Fibroblast of gingiva (primary cell): ENCODE measurements at places on chromosomes 1 and 21.
A peak's percentile ranks its signal among the peaks of the same experiment; 100 is the strongest.

- DNase-seq = no peak
Measured at GRCh38 chr1:41547781-41548560, 63.5 kb upstream of the EDN2 start.

GRCh38 chr1:17892851-17893250 is 137.7 kb downstream of the ACTL8 start:
- no peak for DNase-seq

DNA sequence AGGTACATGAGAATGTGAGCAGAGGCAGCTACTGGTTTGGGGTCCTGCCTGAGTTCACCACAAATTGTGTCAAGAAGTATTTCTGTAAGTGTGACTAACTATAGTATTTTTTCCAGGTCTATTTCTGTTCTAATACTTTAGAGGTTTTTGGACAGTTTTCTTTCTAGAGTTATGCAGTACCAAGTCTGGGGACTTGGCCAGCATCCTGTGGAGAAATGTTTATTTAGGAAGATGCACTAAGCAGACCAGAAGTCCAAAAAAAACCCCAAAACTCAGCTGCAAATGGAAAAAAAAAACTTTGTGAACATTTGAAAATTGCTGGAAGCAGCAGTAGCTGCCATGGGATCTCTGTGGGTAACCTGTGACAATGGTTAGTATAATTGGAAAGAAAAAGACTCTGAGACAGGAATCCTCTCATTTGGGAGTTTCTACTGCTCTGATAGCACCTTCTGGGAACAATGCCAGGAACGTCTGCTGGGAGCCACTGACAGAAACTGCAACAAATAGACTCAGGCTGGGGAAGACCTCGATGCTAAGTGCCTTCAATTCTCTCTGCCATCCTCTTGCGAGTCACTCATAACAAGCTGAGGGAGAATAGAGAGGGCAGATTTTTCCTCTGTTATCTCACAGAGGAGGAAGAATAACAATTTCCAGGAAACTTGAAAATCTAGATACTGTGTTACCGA is 37.6 kb downstream of the OR10R2 start:
- DNase-seq = no peak

- DNase-seq = peak; percentile 43
Measured at GRCh38 chr1:93394514-93394913, 48.8 kb downstream of the DR1 start.

DNA sequence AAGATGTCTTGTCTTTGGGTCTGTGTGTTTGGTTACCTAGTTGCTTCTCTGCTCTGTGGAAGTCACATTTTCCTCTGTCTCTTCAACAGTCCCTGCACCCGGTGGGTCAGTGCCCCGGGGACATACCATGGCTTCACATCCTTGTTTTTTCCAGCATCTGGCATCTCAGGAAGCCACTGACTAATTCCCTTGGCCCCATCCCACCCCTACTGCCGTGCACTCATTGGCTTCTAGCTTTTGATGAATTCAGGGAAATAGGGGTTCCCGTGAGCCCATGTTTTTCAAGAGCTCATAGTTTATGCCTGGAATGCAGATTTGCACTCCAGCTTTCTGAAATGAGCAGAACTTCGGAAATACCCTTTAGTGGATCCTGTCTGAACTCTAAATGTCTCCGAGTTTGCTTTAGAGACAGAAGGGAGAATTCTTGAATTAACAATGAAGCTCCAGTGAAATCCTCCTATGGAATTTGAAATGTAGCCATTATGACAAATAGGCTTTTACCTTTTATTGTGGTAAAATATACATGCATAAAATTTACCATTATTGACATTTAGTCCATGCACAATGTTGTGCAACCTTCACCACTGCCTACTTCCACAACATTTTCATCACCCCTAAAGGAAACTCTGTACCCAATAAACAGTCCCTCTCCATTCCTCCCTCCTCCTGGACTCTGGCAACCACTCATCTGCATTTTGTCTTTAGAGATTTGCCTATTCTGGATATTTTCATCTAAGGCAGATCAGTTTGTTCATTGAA is 67.5 kb downstream of the CLIC6 start:
- DNase-seq = peak; percentile 41

DNA sequence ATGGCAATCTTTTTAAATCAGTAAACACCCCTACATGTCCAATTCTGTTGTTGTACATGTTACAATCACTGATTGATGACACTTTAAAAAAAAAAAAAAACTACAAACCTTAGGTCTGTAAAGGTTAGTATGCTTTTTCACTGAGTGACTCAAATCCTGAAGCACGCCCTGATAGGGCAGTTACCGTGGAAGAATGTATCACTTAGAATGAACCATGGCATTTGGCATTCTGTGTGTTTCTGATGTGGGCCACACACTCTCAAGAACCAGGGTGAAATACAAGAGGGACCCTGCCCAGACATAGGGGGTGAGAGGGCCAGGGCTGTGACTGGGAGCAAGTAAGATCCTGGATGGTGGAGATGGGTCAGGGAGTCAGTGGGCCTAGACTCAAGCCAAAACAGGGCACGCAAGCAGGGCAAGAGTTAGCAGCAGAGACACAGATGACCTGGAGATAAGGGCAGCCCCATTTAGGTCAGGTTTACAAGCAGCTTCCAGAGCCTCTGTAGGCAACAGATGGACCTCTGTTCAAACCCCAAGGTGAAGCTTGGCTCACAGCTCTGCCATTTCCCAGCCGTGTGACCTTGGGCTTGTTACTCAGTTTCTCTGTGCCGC is 47.6 kb upstream of the DMRTB1 start:
- no peak for DNase-seq
